ENCODE measurements at places on chromosomes 4 and X.

DNA sequence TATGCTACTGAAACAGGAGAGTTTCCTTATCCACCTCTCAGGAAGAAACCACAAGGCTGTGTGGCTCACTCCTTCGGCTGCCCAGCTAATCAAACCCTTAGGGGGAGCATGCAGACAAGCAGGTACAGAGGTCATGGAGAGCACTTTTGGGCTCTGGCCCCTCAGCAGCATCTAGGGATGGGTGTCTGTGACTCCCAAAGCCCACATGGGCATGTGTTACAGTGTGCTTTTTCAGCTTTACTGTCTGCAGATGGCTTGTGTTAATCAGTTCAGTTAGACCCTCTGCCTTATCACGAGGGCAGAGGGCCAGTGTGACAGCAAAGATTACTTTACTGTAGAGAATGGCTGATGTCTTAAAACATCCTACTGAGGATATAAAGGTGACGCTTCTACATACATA, 447.4 kb downstream of the PCDH10 start:
- DNase-seq = no peak

GRCh38 chrX:122739770-122740169, 444.3 kb upstream of the GRIA3 start:
- DNase-seq = no peak

- peak; percentile 50 for DNase-seq
Observed at GRCh38 chr4:174398728-174399127, 115.0 kb downstream of the CEP44 start.

DNA sequence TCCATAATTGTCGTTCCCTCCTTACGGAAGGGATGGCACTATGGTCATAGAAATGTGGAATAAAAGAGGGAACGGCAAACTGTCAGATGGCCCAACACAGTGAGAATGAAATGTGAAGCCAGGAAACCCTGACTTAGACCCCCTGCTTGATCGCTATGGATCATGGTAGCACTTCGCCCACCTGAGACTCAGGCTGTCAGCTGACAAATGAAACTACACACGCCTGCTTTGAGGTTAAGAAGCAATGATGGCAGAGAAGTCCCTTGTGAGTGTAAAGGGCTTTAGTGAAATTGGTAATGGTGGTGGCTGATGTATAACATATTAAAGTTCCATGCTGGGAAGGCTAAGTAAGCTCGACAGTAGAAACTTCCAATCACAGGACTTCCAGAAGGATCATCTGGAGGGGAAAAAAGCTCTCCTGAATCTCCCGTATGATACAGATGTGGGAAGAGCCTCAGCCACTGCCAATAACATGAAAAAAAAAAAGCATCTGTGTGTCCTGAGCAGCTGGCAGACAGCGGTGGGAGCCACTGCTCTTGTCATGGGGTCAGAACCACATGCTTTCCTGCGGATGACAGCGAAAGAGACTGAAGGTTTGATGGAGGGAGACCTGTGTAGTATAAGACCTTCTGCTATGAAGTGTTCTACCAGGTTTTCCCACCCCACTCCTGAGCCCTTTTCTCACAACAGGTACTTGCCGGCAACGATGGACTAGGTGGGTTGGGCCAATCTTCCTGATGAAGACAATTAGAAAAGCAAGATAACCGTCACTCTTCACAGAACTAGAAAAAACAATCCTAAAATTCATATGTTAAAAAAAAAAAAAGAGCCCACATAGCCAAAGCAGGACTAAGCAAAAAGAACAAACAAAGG, 107.6 kb downstream of the AFAP1 start:
- no peak for DNase-seq

DNA sequence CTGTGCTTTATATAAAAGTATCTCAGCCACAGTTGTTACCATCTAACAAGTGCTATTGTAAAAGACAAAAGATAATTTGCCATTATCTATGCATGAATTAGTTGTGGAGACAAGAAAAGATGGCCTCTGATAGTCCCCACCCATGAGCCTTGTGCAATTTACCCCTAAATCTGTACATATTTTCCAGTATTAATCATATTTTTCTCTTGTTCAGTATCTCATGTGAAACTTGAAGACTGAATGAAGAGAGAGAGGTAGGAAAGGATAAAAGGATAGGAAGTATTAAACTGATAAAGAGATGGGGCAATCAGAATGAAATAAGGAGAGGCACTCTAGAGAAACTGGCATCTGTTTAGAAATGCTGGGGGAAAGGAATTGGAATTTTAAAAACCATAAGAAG, 3.7 kb downstream of the MYOZ2 start:
- DNase-seq = no peak

DNA sequence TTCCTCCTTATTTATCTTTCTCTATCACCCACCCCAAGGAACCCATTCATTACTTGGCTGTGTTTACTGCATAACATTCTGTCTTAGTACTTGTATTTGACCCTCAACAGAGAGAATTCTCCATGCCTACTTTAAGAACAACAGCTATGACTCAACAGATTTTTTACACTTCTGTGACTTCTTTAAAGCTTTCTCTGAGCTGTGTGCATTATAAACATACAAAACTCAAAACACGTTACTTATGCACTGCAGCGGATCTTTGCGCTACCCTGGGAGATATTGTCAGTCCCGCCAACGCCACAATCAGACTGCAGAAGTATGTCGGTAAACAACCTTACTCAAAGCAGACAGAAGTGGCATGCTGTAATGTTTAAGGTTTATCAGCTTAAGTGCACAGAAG, 35.1 kb downstream of the PRKX start:
- no peak for DNase-seq

DNA sequence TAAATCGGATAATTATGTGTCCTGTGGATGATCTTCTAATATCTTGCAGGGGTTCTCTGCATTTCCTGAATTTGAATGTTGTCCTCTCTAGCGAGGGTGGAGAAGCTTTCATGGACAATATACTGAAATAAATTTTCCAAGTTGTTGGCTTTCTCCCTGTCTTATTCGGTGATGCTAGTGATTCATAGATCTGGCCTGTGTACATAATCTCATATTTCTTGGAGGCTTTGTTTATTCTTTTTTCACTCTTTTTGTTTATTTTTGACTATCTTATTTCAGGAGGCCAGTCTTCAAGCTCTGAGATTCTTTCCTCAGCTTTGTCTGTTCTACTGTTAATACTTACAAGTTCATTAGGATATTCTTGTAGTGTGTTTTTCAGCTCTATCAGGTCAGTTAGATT, 20.7 kb upstream of the CLGN start:
- no peak for DNase-seq

DNA sequence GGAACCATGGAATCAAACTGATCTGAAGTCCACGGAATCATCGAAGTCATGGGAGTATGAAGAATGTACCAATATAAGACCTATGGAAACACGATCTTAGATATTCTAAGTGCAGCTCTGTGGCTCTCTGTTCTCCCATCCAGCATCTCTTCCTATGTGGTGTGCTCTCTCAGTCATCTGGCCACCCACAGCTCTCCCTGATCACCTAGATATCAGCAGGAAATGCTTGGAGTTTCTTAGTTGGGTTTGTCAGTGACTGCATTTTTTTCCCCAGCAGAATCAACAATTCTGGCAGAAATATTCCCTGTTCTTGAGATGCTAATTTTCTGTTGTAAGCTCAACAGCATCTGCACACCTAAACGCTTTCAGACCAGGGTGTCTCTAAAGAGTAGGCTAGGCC, 94.1 kb downstream of the GC start:
- DNase-seq = no peak

DNA sequence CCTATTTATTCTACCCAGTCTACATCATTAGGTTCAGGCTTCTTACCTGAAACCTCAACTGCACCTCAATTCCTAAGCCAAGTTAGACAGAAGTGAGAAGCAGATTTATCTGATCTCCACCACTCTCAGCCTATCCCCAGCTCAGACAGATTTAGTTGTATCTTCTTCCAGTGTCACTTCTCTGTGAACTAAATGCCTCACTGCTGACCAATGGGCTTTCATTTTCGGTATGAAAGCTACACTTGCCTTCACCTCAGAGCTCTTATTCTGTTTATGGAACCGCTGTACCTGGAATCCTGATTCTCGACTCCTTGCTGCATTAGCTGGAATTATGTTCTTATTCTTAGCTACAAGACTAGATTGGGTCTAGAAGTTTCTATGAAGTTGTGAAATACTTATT, 833.2 kb downstream of the CCSER1 start:
- DNase-seq = no peak

GRCh38 chrX:42704454-42704853, 73.5 kb downstream of the PPP1R2C start:
- DNase-seq = no peak

- DNase-seq = peak; percentile 42
Observed at GRCh38 chrX:45715748-45716147, 515.1 kb upstream of the DIPK2B start.

DNA sequence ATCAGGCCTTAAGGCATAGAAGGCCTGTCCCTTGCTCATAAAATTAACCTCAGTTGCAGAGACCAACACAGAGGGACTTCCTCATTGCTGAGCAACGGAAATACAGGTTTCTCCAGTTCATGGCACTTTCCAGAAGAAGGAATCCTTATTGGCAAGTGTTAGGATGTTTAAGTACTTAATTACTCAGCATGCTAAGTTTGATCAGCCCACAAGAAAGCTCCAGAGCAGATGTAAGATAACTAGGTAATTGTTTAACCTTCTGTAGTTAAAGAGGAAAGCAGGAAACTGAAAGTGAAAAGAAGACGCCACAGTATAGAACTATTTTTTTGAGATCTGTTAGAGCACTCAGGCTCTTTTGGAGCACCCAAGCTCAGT, 33.5 kb downstream of the SMS start:
- DNase-seq = no peak

DNA sequence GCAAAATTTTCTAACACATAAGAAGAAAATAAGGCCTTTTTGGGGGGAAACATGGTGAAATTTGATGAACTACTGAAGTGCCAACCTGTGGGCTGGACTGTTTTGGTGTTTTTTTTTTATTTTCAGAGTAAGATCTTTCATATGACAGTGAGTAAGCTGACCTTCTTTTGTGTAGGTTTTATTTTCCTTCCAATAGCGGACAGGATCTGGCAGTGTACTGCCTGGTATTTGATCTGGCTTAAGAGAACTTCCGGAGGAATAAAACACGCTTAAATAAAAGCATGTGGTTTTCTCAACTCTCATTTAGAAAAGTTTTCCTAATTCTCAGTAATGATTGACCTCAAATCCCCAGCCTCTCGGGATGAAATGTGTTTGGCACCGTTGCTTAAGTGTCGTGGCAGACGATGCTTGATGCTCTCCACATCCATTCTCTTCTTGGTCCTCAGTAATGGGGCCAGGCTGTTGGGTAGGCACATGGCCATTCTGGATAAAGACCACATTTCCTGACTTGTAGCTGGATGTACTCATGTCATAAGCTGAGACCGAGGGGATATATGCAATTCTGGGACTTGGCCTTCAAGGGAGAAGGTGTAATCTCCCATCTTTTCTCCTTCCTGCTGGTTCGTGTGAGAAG, 65.6 kb upstream of the PDLIM3 start:
- DNase-seq = no peak

DNA sequence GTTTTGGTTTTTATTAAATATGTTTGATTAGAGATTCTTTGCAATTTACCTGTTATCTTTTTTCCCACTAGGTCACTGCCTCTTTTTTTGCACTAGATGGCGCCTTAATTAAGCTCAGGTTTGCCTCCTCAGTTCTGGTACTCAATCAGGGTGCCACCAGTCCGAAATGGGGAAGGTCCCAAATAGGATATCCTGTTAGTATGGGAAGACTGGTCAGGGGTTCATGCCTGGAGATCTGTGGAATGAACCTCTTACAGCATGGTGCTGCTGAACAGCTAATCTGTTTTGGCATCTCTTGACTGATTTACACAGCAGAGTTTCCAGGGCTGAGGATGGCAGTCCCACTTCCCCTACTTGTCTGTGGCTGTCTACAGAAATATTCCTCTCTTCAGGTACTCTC, 24.2 kb upstream of the VSIG1 start:
- DNase-seq = no peak

DNA sequence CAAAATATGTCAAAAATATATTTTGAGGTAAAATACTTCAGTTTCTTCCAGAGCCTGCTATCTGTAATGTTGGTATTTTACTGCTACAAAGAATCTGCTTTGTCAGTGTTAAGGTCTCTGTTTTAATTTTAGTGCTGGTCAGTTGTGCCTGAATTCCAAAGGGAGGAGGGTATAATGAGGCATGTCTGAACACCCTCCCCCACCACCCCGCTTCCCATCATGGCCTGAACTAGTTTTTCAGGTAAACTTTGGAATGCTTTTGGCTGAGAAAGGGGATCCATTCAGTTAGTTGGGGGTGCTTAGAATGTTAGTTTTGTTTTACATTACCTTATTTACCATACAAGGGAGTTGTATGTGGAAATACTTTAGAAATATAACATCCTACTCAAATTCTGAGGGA, 158.5 kb downstream of the MID1IP1 start:
- DNase-seq = no peak

- DNase-seq = no peak
Observed at GRCh38 chr4:146123231-146123630, 52.3 kb upstream of the LSM6 start.

GRCh38 chr4:1608821-1609500, 75.2 kb downstream of the FAM53A start:
- no peak for DNase-seq

DNA sequence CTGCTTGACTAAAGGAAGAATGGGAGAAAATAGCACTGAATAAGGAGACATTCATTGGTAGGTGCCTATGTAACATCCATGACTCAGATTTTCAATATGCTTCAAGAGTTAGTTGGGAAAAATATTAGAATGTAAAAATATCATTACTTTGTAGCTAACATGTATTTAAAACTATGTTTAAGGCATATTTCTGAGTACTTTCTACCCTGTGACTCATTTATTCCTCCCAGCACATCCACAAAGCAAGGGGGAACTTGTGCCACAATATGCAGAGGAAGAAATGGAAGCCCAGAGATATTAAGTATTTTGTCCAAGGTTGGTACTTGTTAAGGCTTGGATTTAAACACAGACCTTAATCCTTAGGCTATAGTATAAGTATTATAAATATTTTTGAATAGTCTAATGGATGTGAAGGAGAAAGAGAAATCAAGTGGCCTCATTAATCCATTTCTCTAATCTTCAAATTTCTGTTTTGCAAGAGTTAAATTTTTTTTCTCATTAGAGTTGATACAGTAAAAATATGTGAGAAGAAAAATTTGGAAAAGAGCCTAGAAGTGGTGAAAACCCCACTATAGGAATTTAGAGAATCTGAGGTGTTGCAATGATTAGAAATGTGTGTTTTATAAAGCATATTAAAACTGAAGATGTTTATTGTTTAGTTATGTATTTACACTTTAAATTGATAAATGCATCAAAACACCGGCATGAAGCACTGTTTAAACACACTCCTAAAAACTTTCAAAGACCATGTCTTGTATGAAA, 149.3 kb upstream of the GYPA start:
- no peak for DNase-seq
